ENCODE measurements at places on chromosomes 16 and 17. TPM values are rescaled to one million over a fixed set of nuclear protein-coding genes. Genes with fewer than 3 reads are reported as not detected.
A peak's percentile ranks its signal among the peaks of the same experiment; 100 is the strongest.

DNA sequence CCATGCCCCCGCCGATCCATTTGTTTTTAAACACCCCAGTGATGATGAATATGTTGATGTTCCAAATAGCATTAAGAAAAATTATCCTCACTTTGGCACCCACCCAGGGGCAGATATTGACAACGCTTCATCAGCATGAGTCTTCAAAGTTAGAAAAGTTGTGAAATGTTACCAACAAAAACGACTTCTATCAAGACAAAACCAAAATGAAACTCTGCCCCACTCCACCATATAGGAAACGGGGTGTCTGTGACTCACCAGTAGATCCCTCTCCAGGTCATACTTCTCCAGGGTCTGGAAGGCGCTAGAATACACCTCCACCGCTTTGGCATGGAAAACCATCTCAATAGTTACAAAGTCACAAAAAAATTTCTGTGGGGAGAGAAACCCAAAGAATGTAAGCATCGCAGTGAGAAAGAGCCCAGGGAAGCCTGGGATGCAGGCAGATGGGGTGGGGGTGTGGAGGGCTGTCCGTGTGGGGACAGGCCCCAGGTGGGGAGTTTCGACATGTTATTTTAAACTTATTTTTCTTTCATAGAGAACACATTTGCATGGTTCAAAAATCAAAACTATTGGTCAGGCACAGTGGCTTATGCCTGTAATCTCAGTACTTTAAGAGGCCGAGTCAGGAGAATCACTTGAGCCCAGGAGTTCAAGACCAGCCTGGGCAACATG lies 10.2 kb downstream of the CIBAR2 start:
- H3K36me3 ChIP-seq = no peaks in the 10 kb centered on the region
- H3K27me3 ChIP-seq = no peaks in the 10 kb centered on the region
- no peak overlapping the region for H3K4me3 ChIP-seq
- DNase-seq = no peak
- H3K27ac ChIP-seq = no peak overlapping the region

DNA sequence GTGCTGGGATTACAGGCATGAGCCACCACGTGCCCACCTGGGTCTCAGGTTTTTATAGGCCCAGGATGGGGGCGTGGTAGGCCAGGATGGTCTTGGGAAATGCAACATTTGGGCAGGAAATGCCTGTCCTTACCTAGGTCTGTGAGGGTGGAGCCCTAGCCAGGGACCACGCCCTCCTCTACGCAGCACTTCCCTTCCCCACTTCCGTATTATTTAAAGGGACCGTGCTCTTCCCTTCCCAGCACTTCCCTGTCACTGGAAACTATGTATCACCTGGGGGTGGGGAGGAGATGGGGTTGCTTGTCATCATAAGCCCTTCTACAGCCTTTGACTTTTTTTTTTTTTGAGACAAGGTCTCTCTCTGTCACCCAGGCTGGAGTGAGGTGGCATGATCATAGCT lies 238.9 kb upstream of the NLRP1 start:
- H3K36me3 ChIP-seq = no peaks in the 10 kb centered on the region
- H3K27ac ChIP-seq = no peak overlapping the region
- H3K4me3 ChIP-seq = no peak overlapping the region
- no peak for DNase-seq

DNA sequence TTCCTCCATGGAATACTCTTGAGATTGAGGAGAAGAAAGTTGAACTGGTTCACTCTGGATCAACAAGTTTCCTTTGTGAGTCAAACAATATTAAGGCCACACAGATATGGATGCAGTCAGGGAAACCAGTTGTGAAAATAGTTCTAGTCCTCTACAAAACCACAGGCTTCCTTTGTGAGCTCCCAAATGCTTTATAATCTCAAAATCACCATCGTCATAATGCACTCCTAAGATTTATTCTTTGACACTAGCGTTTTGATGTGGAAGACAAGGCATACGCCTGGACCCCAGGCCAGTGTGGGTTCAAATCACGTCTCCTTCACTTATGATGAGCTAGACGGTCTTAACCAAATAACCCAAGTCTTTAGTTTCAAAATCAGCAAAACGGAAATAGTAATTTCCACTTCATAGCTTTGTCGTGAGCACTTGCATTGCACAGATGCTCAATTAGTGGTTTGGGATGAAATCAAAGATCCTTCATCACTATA lies 142.6 kb downstream of the STX8 start:
- no peaks in the 10 kb centered on the region for H3K27me3 ChIP-seq
- H3K27ac ChIP-seq = peak overlapping the region; percentile 54
- no peak for DNase-seq
- H3K36me3 ChIP-seq = no peaks in the 10 kb centered on the region
- no peak overlapping the region for H3K4me3 ChIP-seq

GRCh38 chr16:10206215-10206614 lies 24.0 kb upstream of the GRIN2A start:
- no peak overlapping the region for H3K4me3 ChIP-seq
- no peaks in the 10 kb centered on the region for H3K36me3 ChIP-seq
- no peaks in the 10 kb centered on the region for H3K27me3 ChIP-seq
- H3K4me1 ChIP-seq = no peaks in the 10 kb centered on the region
- DNase-seq = no peak

DNA sequence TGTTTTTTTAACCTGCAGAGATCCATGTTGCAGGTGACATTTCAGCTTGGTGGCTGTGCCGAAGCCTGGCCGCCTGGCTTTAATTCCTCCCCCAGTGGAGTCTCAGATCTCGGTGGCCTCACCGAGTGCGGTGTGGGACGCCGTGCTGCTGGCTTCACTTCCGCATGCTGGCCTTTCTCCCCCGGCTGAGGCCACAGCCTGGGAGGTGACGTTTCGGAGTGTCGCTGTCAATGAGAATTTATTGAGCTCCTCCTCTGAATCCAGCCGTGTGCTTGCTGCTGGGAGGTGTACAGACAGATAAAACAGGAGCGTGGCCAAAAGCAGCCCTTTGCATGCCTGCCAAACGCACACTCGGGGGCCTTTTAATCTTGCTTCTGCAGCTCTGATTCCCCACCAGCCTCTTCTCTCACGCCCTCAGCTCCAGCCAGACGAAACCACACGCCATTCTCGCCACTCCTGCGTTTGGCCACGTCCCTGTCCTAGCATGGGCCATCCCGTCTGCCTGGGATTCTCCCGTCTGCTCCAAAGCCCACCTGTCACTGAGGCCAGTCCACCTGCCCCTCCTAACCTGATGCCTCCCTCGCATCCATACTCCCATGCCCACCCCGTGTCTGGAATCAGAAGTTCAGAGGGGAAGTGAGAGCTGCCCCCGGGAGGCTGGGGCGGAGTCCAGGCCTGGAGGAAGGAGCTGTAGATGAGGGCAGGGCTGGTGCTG lies 3.6 kb downstream of the GSE1 start:
- DNase-seq = no peak
- H3K27ac ChIP-seq = peak overlapping the region; percentile 95
- H3K27me3 ChIP-seq = no peaks in the 10 kb centered on the region
- H3K36me3 ChIP-seq = no peaks in the 10 kb centered on the region

ZG16 gene
- total RNA-seq = not detected

- no peaks in the 10 kb centered on the region for H3K27me3 ChIP-seq
- peak overlapping the region; percentile 86 for H3K4me3 ChIP-seq
- H3K36me3 ChIP-seq = peaks cover 39% of the 10 kb centered on the region
- H3K4me1 ChIP-seq = peaks cover 15% of the 10 kb centered on the region
- peak; percentile 28 for DNase-seq
- peak overlapping the region; percentile 98 for H3K27ac ChIP-seq
These were observed 591 bp downstream of the PSMD7 start for GRCh38 chr16:74297145-74297665.

- no peak overlapping the region for H3K4me3 ChIP-seq
- H3K27ac ChIP-seq = no peak overlapping the region
- H3K4me1 ChIP-seq = peaks cover 65% of the 10 kb centered on the region
- H3K36me3 ChIP-seq = peaks cover 12% of the 10 kb centered on the region
- no peak for DNase-seq
- no peaks in the 10 kb centered on the region for H3K27me3 ChIP-seq
These were observed 54.8 kb downstream of the N4BP1 start for GRCh38 chr16:48555155-48555554.

DNA sequence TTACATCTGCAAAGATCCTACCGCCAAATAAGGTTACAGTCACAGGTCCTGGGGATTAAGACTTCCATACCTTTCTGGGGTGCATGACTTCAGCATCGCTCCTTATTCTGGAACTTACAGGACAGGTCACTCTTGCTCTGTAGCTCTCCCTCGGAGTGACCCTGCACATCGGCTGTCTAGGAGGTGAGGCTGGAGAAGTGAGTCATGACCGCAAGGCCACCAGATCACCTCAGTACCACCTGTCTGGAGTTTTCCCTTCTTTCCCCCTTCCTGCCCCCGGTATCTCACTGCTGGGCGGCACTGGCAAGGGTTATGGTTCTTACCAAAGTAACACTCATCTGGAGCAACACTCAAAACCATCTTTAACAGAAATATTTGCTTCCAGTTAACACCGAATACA lies 374.8 kb downstream of the SLC39A11 start:
- DNase-seq = no peak
- H3K4me1 ChIP-seq = no peaks in the 10 kb centered on the region
- H3K27me3 ChIP-seq = no peaks in the 10 kb centered on the region
- no peak overlapping the region for H3K27ac ChIP-seq
- no peak overlapping the region for H3K4me3 ChIP-seq

DNA sequence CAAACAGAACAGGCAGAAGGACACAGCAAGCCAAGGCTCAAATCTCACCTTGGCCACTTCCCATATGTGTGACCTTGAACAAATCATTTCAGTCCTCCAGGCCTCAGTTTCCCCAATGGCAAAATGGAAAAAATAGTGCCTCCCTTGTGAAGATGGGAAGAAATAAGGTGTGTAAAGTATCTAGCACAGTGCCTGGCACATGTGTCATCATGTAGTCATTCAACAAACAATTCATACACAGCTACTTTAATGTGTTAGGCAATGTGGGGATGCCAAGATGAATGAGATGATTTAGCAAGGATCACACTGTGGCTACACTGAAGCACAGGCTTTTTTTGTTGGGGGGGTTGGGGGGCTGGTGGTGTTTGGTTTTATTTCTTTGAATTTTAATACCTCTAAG lies 13.3 kb downstream of the SRCIN1 start:
- H3K4me1 ChIP-seq = no peaks in the 10 kb centered on the region
- no peak overlapping the region for H3K4me3 ChIP-seq
- H3K27ac ChIP-seq = no peak overlapping the region
- H3K36me3 ChIP-seq = no peaks in the 10 kb centered on the region

AATK gene
- total RNA-seq = 1.3 TPM

DNA sequence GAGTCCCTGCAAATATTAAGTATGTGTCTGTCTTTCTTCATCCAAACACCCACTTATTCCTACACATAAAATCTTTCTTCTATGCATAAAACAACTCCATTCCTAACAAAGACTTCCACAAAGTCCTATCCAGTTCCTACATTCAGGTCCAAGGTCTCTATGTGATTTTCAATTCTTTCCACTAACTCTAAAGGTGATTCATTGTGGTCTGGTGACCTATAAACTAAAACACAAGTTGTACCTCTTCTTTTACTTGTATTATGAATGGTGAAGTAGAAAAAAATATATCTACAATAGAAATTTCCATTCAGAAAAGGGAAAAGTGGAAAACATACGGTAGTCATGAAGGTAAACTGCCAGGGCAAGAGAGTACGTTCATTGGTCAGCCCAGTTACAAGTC lies 56.6 kb downstream of the USP32 start:
- H3K36me3 ChIP-seq = no peaks in the 10 kb centered on the region
- H3K27me3 ChIP-seq = no peaks in the 10 kb centered on the region
- H3K27ac ChIP-seq = no peak overlapping the region

PRR35 gene
- not detected for total RNA-seq

DNA sequence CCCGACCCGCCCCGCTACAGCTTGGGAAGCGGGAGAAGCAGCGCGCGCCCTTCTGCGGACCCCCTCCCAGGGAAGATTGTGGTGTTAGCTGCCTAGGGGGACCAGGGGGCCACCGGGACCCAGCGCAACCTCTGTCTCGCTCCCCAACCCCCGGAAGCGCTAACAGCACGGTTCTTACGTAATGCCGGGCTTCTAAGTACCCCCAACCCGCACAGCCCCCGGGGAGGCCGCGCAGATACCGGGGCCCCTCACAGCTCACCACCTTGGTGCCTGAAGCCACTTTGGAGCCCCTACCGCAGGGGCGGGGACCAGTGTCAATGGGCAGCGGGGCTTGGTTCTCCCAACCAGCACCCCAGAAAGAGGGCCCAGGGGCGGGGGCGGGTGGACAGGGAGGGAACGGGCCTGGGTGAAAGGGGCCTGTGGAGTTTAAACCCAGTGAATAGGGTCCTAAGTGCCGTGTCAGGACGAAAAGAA lies 348 bp downstream of the MPP2 start:
- peaks cover 10% of the 10 kb centered on the region for H3K4me1 ChIP-seq
- no peak for DNase-seq
- no peaks in the 10 kb centered on the region for H3K36me3 ChIP-seq
- H3K27me3 ChIP-seq = peaks cover 39% of the 10 kb centered on the region

GRCh38 chr16:77677129-77677528 lies 45.2 kb upstream of the NUDT7 start:
- no peak overlapping the region for H3K27ac ChIP-seq
- H3K4me1 ChIP-seq = no peaks in the 10 kb centered on the region
- DNase-seq = no peak
- no peaks in the 10 kb centered on the region for H3K36me3 ChIP-seq
- no peaks in the 10 kb centered on the region for H3K27me3 ChIP-seq

- no peak overlapping the region for H3K27ac ChIP-seq
- DNase-seq = no peak
- no peaks in the 10 kb centered on the region for H3K36me3 ChIP-seq
- no peaks in the 10 kb centered on the region for H3K4me1 ChIP-seq
- no peak overlapping the region for H3K4me3 ChIP-seq
These were observed 237.6 kb upstream of the SOX9 start for GRCh38 chr17:71883258-71883657.

GRCh38 chr17:60153606-60154390 lies 4.0 kb downstream of the CA4 start:
- peak overlapping the region; percentile 58 for H3K27ac ChIP-seq
- DNase-seq = no peak
- H3K4me3 ChIP-seq = no peak overlapping the region
- peaks cover 7% of the 10 kb centered on the region for H3K4me1 ChIP-seq
- no peaks in the 10 kb centered on the region for H3K36me3 ChIP-seq

GRCh38 chr17:55959756-55960155 lies 193.5 kb upstream of the ANKFN1 start:
- no peaks in the 10 kb centered on the region for H3K27me3 ChIP-seq
- no peaks in the 10 kb centered on the region for H3K4me1 ChIP-seq
- H3K4me3 ChIP-seq = no peak overlapping the region
- no peak overlapping the region for H3K27ac ChIP-seq

DNA sequence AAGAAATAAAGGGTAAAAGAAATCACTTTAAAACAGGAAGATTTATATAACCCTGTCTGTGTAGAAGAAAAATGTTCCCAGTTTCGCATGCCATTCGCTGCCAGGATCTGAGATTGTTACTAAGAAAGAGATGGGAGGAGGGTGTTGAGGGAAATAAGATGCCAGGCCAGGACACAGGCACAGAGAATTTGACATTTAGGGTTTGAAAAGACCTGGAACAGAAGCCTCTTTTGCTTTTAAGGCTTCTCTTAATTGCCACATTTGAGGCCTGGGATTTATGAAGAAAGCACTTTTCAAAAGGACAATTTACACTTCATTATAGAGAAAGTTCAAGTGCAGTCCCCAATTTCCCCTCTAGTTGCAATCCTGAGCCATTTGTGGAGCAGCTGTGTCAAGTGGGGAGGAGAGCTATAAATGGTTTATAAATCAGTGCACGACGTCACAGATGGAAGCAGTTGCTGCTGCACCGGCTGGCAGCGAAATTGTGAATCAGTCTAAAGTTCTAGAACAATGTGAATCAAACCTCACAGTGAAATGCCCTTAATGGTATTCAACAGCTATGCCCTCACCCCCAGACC lies 26.5 kb upstream of the C16orf87 start:
- H3K27me3 ChIP-seq = no peaks in the 10 kb centered on the region
- H3K36me3 ChIP-seq = no peaks in the 10 kb centered on the region
- no peak overlapping the region for H3K4me3 ChIP-seq
- H3K4me1 ChIP-seq = peaks cover 14% of the 10 kb centered on the region
- DNase-seq = peak; percentile 3
- H3K27ac ChIP-seq = peak overlapping the region; percentile 47

BPTF gene
- 43.9 TPM for total RNA-seq
